ENCODE measurements at places on chromosomes 6 and 20.

- DNase-seq = no peak
Measured at GRCh38 chr6:104896914-104897313, 37.2 kb upstream of the HACE1 start.

DNA sequence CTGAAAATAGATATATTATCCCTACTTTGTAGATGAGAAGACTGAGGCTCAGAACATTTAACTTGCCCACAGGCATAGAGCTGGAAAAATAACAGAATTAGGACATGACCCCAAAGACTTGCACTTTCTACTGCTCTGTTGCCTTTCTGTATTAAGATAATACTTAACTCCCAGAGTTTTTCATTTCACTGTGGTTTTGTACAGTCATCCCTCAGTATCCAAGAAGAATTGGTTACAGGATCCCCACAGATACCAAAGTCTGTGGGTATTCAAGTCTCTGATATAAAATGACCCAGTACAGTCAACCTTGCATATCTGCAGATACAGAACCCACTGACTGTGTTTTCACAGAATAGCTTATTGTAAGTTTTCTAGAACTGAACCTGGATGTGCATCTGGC, 16.8 kb downstream of the MRS2 start:
- no peak for DNase-seq

DNA sequence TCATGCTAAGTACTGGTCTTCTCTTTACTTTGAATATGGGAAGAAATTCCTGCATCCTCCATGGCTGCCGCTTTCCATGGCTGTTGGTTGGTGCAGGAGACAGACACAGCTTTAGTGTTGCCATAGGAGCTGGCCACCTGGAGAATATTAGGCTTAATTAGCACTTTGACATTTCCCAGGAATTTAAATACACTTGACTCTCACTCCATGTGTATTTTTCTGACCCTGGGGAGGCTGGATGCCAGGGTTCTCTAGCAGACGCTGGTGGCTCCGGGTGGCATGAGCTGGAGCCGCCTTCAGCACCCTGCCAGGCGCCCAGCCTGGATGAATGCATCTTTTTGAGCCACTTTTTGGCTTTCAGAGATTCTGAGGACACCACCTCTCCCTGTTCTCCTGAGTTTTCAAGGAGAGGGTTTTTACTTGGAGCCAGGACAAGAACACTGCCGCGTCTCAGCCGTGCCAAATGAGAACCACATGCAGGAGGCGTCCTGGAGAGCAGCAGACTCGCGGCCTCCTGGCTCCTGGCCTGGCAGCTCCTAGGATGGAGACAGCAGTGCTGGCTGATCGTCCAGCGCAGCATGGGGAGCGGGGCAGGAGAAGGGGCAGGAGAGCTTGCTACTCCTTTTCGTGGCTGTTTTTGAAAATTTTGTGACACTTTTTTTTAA, 258.8 kb downstream of the SMOC2 start:
- DNase-seq = no peak

GRCh38 chr20:32442630-32443373, 84.7 kb downstream of the ASXL1 start:
- DNase-seq = no peak

GRCh38 chr6:112205427-112206109, 48.8 kb downstream of the LAMA4 start:
- DNase-seq = no peak

DNA sequence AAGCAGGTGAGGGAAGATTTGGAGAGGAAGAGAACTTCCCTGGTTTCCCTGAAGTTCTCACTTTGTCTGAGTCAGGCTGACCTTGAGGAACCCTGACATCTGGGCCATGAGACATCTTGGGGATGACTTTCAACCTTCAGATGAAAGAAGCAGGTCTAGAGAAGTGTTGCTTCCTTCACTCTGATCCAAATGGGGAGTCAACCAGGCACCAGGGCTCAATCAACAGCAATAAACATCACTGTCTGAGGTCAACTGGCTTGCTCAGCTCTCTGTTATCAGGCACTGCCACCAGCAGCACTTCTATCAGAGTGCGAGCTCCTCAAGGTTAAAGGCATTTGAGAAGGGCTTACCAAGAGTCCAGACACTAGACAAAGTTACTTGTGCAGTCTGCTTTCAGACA, 6.3 kb downstream of the ACOT8 start:
- DNase-seq = no peak

DNA sequence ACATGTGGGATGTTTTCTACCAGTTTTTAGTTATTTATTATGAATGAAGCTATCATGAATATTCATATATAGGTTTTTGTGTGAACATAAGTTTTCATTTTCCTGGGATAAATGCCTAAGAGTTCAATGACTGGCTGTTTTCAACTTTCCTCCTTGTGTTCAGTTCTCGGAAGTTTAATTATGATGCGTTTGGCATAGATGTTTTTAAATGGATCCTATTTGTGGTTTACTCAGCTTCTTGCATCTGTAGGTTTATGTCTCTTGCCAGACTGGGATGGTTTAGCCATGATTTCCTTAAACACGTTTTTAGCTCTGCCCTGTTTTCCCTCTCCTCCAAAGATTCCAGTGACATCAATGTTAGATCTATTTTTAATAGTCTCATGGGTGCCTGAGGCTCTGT, 411.1 kb upstream of the CDH4 start:
- DNase-seq = no peak

- no peak for DNase-seq
Measured at GRCh38 chr20:39069976-39070375, 107.8 kb downstream of the DHX35 start.

GRCh38 chr6:18990059-18990978, 603.2 kb downstream of the RNF144B start:
- peak; percentile 93 for DNase-seq

Data from neural progenitor cell (in vitro differentiated cells).